ENCODE measurements at places on chromosomes 6 and 20.

- no peak for DNase-seq
Measured at GRCh38 chr6:106334646-106335448, 9.3 kb upstream of the ATG5 start.

DNA sequence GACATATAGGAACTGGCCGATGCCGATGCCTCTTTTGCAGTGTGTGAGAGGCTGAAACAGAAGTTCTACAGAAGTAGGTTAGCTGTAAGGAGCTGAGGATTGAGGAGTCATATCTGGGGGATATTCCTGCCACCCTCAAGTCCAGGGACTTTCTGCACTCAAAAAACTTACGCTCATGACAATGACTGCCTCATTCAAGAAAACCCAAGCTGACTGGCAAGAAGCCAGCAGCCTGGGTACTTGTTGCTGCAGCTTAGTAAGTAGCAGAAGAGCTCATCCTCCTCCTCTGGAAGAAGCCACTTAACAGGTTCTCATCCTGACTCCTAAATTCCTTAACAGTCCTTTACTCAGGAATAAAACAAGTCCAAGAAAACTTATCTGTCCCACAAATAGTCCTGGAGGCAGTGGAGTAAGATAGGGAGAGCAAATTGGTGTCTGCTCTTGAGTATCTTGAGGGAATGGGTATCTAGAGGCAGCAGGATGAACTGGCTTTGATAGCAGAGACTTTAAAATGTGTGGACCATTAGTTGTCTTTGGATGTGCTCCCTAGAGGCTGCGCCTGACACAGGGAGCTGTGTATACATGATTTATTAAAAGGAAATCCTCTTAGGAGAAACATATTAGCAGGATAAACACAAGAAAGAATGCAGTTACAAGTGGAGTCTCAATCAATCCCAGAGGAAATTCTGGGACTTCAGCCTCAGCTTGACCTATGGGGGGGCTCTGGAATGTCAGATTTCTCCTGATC, 7.4 kb downstream of the CALHM5 start:
- DNase-seq, result no peak

- DNase-seq, result no peak
Measured at GRCh38 chr6:52503851-52504781, 72.7 kb downstream of the TRAM2 start.

- no peak for DNase-seq
Measured at GRCh38 chr6:46243754-46244153, 73.0 kb upstream of the ENPP5 start.

DNA sequence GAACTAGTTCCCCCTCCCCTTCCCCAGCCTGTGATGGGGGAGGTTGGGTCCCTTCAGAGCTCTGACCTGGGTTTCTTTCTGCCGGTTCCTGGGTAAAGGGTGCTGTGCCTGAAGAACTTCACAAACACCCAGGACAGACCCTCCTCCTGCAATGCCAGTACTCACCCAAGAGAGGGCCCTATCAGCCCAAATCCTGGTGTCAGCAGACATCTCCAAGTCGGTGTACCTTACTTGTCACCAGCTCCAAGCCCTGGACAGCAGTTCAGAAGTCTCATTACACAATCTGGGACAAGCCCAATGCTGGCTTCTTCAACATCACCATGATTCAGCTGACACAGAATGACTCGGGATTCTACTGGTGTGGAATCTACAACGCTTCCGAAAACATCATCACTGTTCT, 467 bp downstream of the TREML4 start:
- DNase-seq, result no peak

- DNase-seq, result peak; percentile 72
Measured at GRCh38 chr6:134021396-134022122, 30.9 kb downstream of the SLC2A12 start.

GRCh38 chr6:71498638-71499037, 210.0 kb downstream of the OGFRL1 start:
- no peak for DNase-seq

- no peak for DNase-seq
Measured at GRCh38 chr6:108661982-108662381, 101.3 kb downstream of the FOXO3 start.

DNA sequence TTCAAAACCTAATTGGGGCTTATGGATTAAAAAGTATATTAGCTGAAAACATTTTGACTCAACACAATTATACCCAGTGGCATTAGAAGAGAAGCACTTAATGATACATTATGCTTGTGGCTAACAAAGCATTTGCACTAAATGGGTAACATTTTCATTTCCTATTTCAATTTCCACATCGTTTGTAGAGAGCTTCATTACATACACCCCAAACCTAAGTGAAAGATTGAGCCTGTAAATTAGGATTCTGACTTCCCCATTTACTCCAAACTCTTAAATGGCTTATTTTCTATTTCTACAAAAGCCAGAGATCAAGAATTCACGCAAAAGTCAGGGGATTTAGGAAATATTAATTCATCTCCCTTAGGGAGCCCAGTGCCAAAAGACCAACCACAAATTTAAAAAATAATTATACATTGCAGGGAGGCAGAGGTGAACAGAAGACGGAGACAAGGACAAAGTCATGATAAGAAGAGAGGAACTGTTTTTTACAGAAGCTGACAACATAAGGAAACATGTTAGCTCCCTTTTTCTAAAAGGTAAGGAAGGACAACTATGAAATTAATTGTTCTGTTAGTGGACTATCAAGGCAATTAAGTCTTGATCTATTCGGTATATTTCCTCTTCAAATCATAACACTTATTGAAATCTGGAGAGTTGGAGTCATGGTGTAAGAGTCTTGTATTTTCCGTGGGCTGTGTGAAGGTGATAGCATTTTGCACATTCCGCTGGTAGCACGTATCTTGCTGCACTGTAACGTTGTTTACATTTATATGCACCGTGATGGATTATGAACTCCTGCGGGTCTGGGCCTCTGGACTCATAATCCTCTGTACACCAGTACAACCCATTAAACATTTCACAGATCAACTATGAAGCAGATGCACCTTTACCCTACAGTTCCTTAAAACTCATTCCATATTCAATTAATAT, 24.8 kb upstream of the EZR start:
- DNase-seq, result no peak

- no peak for DNase-seq
Measured at GRCh38 chr6:32638532-32639219, 1.5 kb downstream of the HLA-DQA1 start.

DNA sequence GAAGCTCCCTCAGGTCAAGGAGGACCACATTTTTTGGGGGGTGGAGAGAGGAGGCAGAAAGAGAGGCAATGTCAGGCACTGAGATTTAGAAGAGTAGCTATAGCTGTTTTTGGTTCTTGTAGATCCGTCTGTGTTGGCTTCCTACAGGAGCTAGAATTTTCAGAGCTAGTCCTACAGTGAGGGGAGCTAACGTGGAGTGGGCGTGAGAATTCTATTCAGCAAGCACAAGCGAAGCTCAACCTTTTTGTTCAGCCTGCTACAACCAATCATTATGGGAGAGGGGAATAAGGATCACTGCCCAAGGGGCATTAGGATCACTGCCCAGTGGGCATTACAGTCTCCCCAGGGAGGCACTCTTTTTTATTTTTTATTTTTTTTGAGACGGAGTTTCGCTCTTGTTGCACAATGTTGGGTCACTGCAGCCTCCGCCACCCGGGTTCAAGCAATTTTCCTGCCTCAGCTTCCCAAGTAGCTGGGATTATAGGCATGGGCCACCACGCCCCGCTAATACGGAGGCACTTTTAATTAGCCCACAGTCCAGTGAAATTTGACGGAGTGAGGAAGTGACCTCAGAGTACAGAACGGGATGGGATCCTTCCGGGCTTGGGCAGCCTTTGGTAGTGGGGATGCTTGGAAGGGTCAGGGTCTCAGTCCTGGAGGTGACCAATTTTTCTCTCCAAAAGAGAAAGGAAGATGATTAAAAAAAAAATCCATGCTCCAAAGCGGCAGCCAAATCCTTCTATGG, 1.1 kb upstream of the PANK2 start:
- no peak for DNase-seq

GRCh38 chr20:23868321-23868720, 11.2 kb downstream of the CST5 start:
- DNase-seq, result no peak

GRCh38 chr6:145076115-145076841, 659.0 kb downstream of the EPM2A start:
- no peak for DNase-seq

GRCh38 chr20:19750101-19750606, 7.9 kb upstream of the RIN2 start:
- DNase-seq, result no peak

DNA sequence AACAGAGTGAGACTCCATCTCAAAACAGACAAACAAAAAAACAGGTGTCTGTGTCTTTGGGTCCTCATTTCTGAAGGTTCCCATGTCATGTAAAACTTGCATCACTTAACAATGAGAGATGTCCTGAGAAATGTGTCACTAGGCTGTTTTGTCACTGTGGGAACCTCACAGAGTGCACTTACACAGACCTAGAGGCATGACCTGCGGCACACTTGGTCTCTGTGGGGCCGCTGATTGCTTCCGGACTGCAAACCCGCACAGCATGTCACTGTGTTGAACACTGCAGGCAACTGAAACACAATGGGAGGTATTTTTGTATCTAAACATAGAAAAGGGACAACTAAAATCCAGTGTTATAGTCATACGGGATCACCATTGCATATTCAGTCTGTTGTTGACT, 42.3 kb upstream of the TMEM181 start:
- DNase-seq, result no peak

- DNase-seq, result no peak
Measured at GRCh38 chr6:127083963-127084310, 34.5 kb upstream of the RSPO3 start.

DNA sequence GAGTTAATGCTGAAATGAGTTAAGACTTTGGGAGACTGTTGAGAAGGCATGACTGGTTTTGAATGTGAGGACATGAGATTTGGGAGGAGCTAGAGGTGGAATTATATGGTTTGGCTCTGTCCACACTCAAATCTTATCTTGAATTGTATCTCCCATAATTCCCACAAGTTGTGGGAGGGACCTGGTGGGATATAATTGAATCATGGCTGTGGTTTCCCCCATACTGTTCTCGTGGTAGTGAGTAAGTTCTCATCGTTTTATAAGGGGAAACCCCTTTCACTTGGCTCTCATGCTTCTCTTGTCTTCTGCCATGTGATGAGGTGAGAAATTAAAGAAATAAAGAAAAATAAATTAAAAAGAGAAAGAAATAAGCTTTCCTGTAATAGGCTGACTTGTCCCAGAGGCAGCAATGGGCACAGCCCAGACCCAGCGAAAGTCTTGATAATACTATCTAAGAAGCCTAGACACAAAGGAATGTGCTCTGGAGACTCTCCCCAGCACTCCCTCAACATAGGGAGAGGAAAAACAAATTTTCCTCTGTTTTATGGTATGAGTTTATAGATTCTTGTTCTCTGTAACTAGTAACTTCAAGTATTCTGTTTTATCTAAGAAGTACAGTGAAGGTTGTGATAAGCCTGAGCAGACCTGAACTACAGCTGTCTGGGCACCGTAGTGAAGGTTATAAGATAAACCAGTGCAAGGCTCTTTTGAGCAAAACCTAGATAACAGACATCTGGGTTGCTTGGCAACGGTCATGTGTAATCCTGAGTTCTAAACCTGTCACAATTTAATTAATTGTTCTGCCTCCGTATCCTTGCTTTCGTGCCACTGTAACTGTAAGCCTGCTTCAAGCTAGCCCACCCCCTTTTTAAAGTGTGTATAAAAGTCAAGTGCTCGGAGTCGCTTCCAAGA, 88.9 kb upstream of the ECI2 start:
- no peak for DNase-seq

GRCh38 chr6:48073976-48074767, 36.8 kb downstream of the PTCHD4 start:
- no peak for DNase-seq

DNA sequence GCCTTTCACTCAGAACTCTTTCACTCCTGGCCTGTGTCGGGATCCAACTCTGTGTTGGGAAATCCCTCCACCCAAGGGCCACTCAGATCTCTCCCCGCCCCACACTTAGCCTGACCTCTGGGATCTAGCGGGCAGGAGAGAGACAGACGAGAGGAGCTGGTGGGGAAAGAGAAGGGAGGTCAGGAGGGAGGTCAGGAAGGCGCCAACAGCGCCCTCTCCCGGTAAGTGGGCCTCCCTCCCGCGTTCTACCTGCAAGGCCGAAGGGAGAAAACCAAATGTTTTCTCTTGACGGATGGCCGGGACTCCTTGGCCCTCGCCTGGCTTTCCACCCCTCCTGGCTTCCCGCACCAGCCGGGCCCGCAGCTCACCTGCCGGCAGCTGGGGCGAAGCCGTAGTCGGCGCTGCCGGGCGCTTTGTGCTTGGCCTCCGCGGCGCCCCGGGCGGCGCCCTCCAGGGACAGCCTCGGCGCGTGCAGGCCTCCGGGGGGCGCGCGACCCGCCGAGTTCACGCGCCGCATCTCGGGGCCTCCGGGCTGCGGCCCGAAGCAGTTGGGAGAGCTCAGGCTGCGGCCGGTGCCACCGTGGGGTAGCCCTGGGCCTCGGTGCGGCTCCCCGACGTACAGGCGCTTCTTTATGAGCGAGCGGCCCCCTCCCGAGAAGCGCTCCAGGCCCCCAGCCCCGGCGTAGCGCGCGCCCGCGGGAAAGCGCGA, 38.2 kb downstream of the C6orf132 start:
- no peak for DNase-seq

DNA sequence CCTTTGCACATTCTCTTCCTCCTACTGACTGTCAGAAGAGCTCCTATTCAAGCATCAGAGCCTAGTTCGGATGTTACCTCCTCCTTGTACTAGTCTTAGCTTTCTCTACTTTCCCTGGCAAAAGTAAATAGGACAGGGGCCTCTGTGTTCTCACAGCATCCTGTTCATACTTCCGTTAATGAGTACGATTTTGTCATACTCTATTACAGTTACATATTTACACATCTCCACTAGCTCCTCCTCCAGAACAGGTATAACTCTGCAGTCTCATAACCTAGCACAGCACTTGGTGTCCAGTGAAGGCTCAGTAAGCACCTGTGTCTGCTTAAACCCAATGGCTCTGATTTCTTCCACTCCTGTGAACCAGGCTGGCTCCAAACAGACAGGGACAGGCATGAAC, 7.0 kb downstream of the ELMO2 start:
- no peak for DNase-seq

- DNase-seq, result no peak
Measured at GRCh38 chr6:13710552-13711323, 897 bp downstream of the RANBP9 start.

GRCh38 chr20:22931653-22932608, 103.2 kb upstream of the SSTR4 start:
- DNase-seq, result no peak

GRCh38 chr6:7674291-7674690, 51.6 kb upstream of the BMP6 start:
- DNase-seq, result no peak

GRCh38 chr6:84417260-84417659, 189.8 kb upstream of the CEP162 start:
- DNase-seq, result no peak

DNA sequence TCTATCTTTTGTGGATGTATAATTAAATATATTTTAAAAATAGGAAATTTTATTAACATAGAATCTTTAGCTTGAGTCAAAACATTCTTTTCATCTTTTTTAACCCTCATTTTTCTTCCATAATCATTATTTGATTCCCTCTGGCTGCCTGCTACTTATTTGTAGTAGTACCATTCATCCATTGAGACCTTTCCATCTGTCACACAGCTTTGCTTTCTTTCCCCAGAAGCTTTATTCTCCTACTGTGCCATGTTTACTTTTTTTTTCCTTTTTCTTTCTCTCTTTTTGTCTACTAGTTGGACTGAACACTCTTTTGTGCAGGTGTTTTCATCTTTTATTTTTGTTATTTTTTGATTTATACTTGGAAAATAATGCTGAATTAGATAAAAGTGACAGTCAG, 522.6 kb upstream of the MMS22L start:
- DNase-seq, result no peak

Measured in SIG-M5 (cell line).